ENCODE measurements at places on chromosomes 4 and X.

DNA sequence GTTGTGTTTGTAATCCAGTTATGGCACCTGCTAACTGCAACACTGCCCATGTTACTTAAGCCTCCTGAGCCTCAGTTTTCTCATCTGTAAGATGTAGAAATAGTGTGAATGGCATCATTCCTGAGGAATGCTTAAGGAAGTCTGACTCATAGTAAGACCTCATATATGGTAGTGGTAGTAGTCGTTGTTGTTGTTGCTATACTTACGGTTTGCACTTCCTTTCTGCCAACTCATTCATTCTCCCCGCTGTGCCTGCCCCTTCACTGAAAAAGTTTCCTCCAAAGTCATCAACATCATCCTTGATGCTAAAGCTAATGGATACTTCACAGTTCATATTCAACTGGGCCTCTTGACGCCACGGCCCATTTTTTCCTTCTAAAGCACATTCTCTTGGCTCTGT is 54.2 kb upstream of the SPANXN3 start:
- no peak overlapping the region for H3K27ac ChIP-seq
- H3K27me3 ChIP-seq = no peaks in the 10 kb centered on the region
- DNase-seq = no peak
- no peaks in the 10 kb centered on the region for H3K4me1 ChIP-seq
- H3K4me3 ChIP-seq = no peak overlapping the region

DNA sequence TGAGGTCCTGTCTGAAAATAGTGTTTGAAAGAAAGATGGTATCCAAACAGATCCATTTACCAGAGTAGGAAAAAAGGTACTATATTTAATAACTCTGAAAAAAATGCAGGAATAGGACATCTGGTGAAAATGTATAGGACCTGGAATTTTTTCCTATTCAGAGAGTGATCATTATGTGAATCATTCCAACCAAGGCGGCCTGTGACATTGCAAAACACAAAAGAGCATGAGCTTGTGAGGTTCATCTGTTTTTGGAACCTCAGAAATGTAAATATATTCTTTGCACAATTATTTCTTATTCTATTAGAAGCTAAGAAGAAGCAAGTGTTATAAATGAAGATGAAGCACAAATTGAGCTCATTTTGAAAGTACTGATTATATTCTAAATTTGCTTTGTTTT is 2.0 kb downstream of the C4orf51 start:
- no peak overlapping the region for H3K4me3 ChIP-seq
- no peak overlapping the region for H3K27ac ChIP-seq
- no peaks in the 10 kb centered on the region for H3K27me3 ChIP-seq
- H3K4me1 ChIP-seq = no peaks in the 10 kb centered on the region
- no peaks in the 10 kb centered on the region for H3K36me3 ChIP-seq

- H3K27me3 ChIP-seq = no peaks in the 10 kb centered on the region
- no peaks in the 10 kb centered on the region for H3K36me3 ChIP-seq
- no peak for DNase-seq
Observed at GRCh38 chr4:98838531-98838930, 90.4 kb downstream of the EIF4E start.

GRCh38 chr4:114025176-114025777 is 45.8 kb upstream of the ARSJ start:
- H3K4me1 ChIP-seq = no peaks in the 10 kb centered on the region
- no peak overlapping the region for H3K4me3 ChIP-seq
- no peaks in the 10 kb centered on the region for H3K36me3 ChIP-seq
- no peak for DNase-seq

GRCh38 chr4:28241021-28241420 is 1380.4 kb downstream of the STIM2 start:
- no peaks in the 10 kb centered on the region for H3K27me3 ChIP-seq
- no peaks in the 10 kb centered on the region for H3K4me1 ChIP-seq
- no peak overlapping the region for H3K27ac ChIP-seq
- H3K36me3 ChIP-seq = no peaks in the 10 kb centered on the region

DNA sequence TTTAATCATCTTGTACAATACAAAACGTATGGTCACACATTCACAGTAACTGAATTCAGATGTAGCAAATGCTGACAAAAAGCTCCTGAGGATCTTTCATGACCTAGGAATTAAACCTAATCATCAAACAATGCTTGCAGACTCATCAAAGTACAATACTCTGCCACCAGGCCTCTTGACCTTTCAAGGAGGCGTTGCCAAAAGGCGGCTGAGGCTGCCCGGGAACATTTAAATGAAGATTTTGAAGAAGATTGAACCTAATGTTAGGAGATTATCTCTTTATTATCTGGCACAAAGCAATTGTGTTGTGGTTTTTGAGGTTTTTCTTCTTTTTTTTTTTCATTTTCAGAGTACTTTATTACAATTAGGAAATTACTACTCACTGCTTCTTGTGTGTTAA is 340.5 kb downstream of the GALNTL6 start:
- no peaks in the 10 kb centered on the region for H3K4me1 ChIP-seq
- no peaks in the 10 kb centered on the region for H3K36me3 ChIP-seq
- no peaks in the 10 kb centered on the region for H3K27me3 ChIP-seq
- no peak for DNase-seq
- H3K27ac ChIP-seq = no peak overlapping the region
- H3K4me3 ChIP-seq = no peak overlapping the region

DNA sequence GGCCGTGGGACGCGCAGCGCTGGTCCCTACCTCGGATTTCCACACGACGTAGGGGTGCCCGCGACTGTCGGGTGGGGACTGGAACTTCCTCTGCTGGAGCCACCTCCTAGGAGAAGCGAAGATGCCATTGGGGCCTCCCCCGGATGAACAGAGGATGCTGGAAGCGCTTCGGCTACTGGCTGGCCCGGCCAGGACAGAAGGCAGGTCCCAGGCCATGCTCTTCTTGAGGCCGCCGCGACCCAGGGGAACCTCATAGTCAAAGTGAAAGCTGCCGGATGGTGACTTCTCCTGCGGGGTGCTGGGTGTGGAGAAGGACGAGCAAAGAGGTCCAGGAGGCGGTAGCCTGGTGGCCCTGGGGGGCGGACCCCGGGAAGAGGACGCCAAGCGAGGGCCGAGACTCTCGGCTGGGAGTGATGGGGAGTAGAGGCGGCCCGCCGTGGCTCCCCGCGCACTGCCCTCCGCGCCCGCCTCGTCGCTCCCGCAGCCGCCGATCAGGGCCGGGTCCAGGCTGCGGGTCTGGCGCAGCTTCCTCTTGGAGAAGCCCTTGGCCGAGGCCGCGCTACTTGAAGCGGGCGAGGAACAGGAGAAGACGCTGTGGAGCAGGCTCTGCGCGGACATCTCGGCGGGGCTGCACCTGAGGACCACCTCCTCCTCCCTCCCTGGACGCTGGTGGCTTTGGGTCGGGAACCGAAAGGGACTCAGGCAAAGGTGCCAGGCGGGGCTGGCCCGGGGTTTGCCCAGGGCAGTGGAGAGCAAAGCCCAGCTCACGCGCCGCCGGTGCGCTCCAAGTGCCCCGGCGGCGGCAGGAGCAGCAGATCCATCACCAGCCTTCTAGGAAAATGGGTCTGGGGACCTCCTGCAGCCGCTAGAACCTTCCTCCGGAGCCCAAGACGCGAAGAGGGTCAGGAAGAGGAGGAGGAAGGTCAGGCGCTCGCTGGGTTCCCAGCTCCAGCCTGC is 1.2 kb downstream of the ARHGAP6 start:
- DNase-seq = no peak
- no peak overlapping the region for H3K27ac ChIP-seq
- H3K27me3 ChIP-seq = peaks cover 23% of the 10 kb centered on the region
- H3K36me3 ChIP-seq = no peaks in the 10 kb centered on the region

- H3K36me3 ChIP-seq = no peaks in the 10 kb centered on the region
- no peak for DNase-seq
- H3K4me3 ChIP-seq = no peak overlapping the region
- no peak overlapping the region for H3K27ac ChIP-seq
- H3K4me1 ChIP-seq = no peaks in the 10 kb centered on the region
- H3K27me3 ChIP-seq = no peaks in the 10 kb centered on the region
Observed at GRCh38 chr4:167642250-167642649, 408.0 kb upstream of the SPOCK3 start.

DNA sequence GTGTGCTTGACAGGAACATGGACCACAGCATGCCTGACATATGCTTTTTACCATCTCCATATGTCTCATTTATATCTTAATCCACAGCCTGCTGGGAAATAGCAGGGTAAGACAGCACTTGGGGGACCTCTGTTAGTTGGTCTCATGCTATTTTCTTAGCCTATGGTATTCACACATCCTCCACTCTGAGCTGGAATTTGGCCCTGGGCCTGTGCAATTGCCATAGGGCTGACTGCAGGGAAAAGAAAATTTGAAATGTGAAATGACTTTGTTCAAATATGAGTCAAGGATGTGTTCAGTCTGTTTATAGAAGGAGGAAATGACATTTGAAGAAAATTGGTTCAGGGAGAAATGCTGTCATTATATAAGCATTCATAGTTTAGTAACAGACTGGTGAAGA is 9.6 kb upstream of the MAP7D3 start:
- H3K36me3 ChIP-seq = no peaks in the 10 kb centered on the region
- no peak for DNase-seq
- no peaks in the 10 kb centered on the region for H3K27me3 ChIP-seq
- H3K4me3 ChIP-seq = no peak overlapping the region

DNA sequence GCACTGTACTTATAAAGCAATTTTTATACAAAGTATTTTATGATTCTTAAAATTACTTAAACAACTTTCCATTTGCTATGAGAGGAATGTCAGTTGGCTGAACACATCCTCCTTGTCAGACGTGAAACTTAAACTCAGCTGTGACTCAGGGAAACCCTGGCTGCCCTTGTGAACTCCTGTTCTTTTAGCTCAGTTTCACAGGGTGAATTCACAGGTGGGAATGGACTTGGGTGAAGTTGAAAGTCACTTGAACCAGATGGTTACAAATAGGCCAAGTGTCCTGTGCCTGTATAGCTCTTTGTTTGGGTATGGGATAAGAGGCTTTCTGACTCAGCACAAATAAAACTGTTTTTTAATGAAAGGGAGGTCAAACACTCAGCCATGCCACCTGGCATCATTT is 67.4 kb upstream of the FAM47B start:
- no peak for DNase-seq
- H3K4me3 ChIP-seq = no peak overlapping the region
- H3K4me1 ChIP-seq = no peaks in the 10 kb centered on the region
- no peak overlapping the region for H3K27ac ChIP-seq
- no peaks in the 10 kb centered on the region for H3K36me3 ChIP-seq

DNA sequence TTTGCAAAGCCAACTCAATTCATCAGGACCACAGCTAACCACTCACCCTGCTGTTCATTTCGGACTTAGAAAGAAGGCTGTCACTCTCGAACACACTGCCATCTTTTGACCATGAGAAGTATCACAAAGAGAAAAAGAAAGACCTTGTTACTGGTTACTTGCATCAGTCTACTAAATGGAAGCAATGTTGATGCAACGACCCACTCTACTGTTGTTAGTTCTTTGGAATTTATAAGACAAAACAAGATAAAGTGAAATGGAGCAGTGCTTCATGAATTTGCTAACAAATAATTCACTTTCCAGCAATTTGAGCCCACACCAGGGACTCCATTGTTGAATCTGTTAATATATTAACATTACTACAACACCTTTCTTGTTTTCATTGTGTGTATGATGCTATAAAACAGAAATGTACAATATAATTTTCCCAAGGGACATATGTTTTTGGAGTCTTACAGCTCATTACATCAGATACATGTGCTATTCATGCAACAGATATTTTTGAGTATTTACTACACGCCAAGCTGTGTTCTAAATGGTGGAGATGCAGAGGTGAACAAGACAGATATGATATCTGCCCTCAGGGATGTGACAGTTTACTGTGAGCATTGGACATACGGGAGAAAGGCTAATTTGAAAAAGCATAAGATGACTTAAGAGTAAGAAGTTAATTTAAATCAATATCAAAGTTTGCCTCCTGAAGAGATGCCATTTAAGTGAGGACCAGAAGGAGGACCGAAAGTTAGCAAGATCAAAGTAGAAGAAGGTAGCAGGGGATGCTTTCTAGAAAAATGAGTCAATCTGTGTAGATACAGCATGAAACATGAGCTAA is 87.2 kb downstream of the AREG start:
- no peaks in the 10 kb centered on the region for H3K4me1 ChIP-seq
- H3K27me3 ChIP-seq = no peaks in the 10 kb centered on the region
- no peak overlapping the region for H3K27ac ChIP-seq
- no peak for DNase-seq
- no peaks in the 10 kb centered on the region for H3K36me3 ChIP-seq

GRCh38 chrX:154074199-154074598 is 23.3 kb downstream of the MECP2 start:
- H3K27me3 ChIP-seq = no peaks in the 10 kb centered on the region
- no peak for DNase-seq
- no peak overlapping the region for H3K4me3 ChIP-seq
- peaks cover 21% of the 10 kb centered on the region for H3K4me1 ChIP-seq

GRCh38 chr4:100539706-100540105 is 21.9 kb upstream of the EMCN start:
- peaks cover 2% of the 10 kb centered on the region for H3K4me1 ChIP-seq
- H3K36me3 ChIP-seq = no peaks in the 10 kb centered on the region
- no peaks in the 10 kb centered on the region for H3K27me3 ChIP-seq
- no peak overlapping the region for H3K27ac ChIP-seq

DNA sequence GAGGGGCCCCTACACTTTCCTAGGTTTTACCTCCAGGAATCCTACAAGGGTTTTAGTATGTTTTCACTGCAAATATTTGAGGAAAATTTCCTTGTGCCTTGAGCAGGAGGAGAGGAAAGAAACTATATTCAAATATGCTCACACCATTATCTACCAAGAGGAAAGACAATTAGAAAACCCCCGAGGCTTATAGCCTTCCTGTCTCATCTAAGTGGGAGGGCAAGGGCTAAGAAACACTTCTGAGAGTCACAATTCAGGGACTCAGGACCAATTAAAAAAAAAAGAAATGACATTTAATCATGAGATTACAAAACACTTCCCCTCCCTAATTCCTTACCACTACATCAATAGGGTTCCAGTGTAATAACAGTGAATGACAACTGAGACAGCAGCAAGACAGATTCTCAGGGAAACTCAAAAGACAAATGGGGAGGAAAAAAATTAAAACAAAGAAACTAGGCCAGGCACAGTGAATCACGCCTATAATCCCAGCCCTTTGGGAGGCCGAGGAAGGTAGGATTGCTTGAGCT is 45.6 kb downstream of the ATRX start:
- no peak overlapping the region for H3K27ac ChIP-seq
- no peaks in the 10 kb centered on the region for H3K36me3 ChIP-seq
- H3K4me1 ChIP-seq = no peaks in the 10 kb centered on the region
- no peaks in the 10 kb centered on the region for H3K27me3 ChIP-seq

GRCh38 chrX:143634663-143635455 is 1.0 kb downstream of the SLITRK4 start:
- no peak for DNase-seq
- no peak overlapping the region for H3K27ac ChIP-seq
- no peaks in the 10 kb centered on the region for H3K36me3 ChIP-seq
- no peaks in the 10 kb centered on the region for H3K4me1 ChIP-seq
- no peak overlapping the region for H3K4me3 ChIP-seq
- no peaks in the 10 kb centered on the region for H3K27me3 ChIP-seq

GRCh38 chrX:39903343-39903742 is 194.4 kb downstream of the BCOR start:
- no peak overlapping the region for H3K4me3 ChIP-seq
- H3K27me3 ChIP-seq = no peaks in the 10 kb centered on the region
- H3K36me3 ChIP-seq = no peaks in the 10 kb centered on the region
- H3K4me1 ChIP-seq = no peaks in the 10 kb centered on the region
